ENCODE measurements at places on chromosomes 3 and 15.

DNA sequence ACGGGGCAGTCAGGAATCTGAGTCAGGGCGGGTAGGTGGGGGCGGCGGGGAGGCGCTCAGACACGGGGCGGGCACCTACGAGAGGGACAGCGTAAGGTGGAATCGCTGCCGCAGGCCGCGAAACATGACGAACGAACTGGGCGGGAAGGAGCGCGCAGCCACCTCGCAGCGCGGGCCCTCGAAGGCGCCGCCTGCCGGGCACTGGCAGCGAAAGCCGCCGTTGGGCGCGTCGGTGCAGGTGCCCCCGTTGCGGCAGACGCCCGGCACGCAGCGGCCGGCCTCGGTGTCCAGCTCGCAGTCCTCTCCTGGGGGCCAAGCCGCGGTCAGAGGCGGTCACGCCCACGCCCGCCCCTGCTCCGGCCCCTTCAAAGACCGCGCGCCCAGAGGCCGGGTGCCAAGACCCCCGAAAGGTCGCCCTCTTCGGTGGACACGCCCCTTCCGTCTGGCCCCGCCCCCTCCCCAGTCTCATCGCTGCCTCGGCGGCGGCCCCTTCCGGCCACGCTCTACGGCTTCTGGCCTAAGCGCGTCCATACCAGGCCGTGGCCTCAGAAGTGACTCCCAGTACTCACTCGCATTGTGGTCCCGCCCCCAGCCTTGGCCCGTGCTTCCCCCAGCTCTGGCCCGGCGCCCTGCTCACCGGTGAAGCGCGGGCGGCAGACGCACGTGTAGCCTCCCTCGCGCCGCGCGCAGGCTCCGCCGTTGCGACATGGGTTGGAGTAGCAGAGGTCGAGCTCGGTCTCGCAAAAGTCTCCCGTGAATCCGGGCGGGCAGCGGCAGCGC is 6.4 kb downstream of the CELSR3 start:
- DNase-seq: peak; percentile 92

DNA sequence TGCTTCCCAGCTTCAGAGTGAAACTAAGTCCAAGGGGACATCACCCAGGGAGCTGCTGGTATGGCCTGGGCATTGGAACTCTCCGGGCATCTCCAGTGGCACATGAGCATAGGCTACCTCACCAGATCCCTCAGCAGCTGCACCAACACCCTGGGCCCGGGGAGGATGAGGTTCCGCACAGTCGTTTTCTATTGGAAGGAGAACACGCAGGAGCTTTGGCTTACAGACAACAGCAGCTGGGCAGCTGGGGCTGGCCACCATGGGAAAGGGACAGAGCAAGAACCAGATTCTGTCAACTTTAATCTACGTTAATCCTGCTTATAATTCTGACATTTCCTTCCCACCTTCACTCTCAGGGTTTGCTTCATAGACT is 65.5 kb downstream of the MYO1E start:
- no peak for DNase-seq

GRCh38 chr3:66463054-66463631 is 37.7 kb downstream of the LRIG1 start:
- DNase-seq: no peak

DNA sequence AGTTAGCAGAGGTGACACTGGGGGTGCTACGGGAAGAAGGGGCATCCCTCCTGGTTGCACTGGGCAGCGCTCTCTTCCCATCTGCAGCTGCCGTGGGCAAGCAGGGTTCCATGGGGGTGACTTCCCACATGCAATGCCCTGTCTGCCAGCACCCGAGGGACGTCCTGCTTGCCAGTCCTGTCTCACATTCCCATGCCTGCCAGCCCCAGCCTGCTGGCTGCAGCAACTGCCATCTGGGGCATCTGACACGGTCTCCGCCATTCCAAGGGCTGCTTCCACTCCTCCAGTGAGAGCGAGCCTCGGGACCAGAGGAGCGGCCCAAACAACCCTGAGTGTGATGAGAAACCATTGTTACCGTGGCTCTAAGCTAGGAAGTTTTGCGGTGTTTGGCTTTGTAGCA is 45.4 kb upstream of the RPL32 start:
- DNase-seq: no peak

DNA sequence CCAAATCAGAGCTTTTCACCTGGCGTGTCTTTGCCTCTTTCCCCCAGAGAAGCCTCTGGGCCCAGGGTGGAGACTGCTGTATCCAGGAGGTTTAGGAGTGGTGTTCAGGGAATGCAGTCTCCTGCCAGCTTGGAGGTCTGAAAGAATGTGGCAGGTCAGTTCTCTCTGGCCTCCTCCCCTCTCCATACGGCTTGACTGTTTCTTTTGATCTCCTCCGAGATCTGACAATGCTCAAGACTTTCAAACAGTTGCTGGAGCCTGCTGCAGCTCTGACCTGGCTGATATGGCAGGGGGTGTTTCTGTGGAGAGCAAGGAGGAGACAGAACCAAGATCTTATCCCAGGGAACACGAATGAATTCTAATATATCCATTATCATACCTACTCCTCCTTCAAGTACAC is 24.7 kb upstream of the TM4SF4 start:
- DNase-seq: no peak
